Cortex of kidney (tissue), 1 donor: ENCODE measurements at places on chromosomes 7 and 10.

- no peak for DNase-seq
Measured at GRCh38 chr7:68684246-68684839, 913.9 kb upstream of the AUTS2 start.

GRCh38 chr10:110265573-110266193 lies 39.0 kb downstream of the SMNDC1 start:
- no peak for DNase-seq

DNA sequence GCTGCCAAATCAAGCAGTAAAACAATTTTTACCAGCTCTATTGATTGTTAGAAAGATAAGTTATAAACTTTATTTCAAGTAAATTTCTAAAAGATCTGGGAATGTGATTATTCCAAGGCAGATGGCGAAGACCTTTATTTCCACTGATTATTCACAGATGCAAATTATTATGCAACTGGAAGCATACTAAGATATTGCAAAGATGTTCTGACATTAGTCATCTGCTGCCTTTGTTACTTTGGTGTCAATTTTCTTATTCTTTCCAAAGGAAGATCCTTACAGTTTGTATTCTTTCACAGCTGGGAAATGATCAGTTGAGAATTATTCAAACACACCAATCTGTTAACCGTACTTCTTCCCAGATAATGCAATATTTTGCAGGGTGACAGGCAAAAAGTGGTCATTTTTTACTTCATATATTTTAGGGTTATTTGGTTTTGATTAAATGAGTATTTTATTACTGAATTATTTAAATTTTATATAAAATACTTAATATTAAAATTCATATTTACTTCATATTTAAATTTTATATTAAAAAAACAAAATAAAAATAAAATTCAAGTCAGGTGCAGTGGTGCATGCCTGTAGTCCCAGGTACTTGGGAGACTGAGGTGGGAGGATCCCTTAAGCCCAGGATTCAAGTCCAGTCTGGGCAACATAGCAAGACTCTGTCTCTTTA lies 171.3 kb downstream of the FZD1 start:
- no peak for DNase-seq

DNA sequence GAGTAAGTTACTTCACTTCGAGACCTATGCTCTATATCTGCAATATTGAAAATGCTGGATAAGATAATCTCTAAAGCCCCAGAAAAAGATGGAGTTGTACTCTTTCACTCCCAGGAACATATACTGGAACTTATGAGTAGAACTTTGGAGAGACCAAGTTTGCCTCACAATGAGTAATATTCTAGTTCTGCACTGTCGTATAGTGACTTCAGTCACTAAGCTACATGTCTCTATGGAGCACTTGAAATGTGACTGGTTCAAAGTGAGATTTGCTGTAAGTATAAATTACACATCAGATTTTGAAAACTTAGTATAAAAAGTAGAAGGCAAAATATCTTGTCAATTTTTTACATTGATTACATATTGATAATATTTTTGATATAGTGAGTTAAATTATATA lies 116.4 kb downstream of the PTEN start:
- no peak for DNase-seq

DNA sequence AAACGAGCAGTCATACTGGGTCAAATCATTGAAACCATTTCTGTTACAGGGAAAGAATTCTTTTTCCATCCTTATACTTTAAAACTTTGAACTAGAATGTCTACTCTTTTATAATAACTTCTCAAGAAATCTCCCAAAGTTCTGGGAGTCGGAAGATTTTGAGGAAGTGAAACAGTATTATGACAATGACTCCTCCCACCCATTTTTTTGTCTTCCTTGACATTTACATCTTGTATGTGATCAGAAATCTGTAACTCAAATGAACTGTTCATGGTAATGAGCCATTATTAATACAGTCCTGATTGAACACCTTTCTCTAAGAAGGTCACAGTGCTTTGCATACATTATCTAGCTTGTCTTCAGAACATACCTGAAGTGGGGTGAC lies 227.4 kb downstream of the CELF2 start:
- no peak for DNase-seq

DNA sequence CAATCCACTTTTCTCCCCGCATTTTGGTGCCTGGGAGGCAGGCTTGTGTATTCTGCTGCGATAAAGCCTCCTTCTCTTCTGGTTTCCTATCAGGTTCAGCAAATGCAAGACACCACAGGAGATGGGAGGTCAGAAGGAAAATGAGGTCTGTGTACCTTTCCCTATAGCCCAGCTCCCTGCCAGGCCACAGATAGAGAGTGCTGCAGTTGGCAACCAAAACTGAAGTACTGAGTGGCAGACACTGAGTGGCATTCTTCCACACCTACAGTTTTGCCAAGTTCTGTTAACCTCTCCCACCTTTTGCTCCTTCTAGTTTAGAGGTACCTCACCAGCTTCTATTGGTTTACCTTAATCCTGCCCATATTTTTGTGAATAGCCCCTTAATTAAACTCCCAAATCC lies 948.4 kb downstream of the SORCS1 start:
- DNase-seq = no peak

GRCh38 chr7:134795231-134795630 lies 15.8 kb downstream of the CALD1 start:
- DNase-seq = no peak

- no peak for DNase-seq
Measured at GRCh38 chr10:1009071-1009494, 16.6 kb downstream of the IDI2 start.

GRCh38 chr7:112042631-112043030 lies 163.6 kb downstream of the DOCK4 start:
- DNase-seq = no peak

DNA sequence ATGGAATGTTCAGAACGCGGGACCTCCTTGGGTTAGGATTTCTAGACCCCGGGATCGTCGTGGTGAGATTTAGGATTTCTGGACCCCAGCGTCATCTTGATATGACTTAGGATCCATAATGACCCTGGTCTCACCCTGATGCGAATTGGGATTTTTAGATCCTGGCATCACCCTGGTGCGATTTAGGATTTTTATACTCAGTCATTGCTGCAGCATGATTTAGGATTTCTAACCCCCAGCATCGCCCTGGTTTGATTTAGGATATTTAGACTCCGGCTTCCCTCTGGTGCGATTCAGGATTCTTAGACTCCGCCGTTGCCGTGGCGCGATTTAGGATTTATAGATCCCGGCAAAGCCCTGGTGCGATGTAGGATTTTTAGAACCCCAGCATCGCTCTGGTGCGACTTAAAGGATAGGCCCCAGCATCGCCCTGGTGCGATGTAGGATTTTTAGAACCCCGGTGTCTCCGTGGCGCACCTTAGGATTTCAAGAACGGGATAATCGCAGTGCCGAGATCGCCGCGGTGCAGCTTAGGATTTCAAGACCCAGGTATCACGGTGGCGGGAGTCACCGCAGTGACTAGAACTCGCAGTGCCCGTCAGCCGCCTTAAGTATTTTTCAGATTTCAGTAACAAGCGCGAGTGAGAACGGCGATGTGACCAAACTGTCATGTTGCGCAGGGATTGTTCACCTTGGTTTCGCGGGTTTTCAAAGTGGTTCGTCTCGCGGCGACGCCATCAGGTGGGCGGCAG lies 814 bp downstream of the MEST start:
- no peak for DNase-seq

DNA sequence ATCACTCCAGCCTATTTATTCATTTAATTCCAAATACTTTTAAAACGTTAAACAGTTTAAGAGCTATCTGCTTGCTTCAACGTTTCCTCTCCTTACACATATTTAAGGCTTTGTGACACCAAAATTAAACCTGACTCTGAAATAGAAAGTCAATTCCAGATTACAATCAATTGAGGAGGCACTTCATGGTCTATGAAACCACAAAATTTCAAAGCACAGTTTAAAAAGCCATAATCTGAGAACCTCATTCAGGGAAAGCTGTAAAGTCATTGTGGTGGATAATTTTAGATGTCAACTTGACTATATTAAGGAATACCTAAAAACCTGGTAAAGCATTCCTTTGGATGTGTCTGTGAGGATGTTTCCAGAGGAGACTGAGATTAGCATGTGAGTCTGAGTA lies 6.2 kb downstream of the SNX13 start:
- no peak for DNase-seq

DNA sequence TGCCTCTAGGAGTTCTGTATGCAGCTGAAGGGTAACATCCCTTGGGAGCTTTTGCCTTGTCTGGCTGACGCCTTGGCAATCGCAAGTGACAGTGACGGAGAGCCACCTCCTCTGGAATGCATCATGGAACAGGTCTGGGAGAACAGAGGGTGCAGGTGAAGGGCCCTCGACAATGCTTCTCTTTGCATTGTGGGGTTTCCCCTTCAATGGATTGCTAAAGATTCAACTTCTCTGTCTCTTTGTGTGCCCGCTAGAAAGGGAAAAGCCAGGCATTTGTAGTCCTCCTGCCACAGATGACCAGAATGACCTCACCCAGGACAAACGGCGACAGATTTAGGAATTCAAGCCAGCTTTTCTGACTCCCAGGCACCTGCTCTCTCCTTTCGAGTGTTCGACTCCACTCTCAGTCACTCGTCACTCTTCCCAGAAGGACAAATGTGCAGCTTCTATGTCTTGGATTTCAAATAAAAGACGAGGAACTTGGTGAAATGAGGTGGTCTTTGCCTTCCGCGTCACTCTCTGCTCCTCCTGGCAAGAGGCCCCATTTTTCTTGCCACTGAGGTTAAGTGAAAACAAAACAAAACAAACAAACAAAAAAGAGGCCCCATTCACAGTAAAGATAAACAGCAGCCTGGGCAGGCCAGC lies 26.1 kb downstream of the IL2RA start:
- no peak for DNase-seq
